ENCODE measurements at places on chromosomes 2 and 18.
A peak's percentile ranks its signal among the peaks of the same experiment; 100 is the strongest.

DNA sequence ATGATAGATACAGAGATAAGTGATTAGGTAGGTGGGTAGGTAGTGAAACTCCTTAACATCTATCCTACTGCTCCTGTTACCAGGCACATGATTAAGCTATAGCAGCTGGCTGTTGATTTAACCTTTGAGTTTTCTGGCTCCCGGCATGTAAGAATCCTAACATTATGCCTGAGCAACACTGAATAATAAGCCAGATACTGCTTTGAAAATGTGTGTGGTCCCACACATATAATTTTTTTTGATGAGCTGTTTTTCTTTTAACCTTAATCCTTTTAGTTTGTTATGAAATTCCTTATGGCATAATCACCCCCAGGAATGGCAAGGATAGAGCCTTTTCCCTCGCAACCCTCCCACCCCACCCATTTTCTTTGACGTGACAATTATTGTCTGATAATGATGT, 104.2 kb upstream of the NEUROD1 start:
- no peak for DNase-seq

- DNase-seq, result no peak
Measured at GRCh38 chr2:129805899-129806298, 173.6 kb upstream of the RAB6C start.

- DNase-seq, result no peak
Measured at GRCh38 chr2:207515671-207516070, 14.1 kb upstream of the CREB1 start.

DNA sequence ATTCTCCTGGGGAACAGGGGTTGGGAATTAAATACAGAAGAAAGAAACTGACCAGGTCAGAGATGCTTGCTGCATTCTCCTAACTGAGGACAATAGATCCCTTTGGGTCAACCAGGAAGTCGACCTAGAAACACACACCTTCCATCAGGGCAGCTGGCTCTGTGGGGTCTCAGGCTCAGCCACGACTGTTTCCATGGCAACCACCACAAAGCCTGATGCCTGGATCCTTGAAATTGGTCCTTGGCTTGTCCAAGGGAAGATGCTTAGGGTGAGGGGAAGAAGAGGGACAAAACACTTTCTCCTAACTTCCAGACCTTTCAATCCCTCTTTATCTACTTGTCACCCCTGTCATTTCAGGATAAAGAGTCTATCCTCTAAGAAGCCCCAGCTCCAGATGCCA, 194.4 kb downstream of the ALK start:
- no peak for DNase-seq

GRCh38 chr2:88829607-88830463, 138.4 kb downstream of the RPIA start:
- DNase-seq, result no peak

DNA sequence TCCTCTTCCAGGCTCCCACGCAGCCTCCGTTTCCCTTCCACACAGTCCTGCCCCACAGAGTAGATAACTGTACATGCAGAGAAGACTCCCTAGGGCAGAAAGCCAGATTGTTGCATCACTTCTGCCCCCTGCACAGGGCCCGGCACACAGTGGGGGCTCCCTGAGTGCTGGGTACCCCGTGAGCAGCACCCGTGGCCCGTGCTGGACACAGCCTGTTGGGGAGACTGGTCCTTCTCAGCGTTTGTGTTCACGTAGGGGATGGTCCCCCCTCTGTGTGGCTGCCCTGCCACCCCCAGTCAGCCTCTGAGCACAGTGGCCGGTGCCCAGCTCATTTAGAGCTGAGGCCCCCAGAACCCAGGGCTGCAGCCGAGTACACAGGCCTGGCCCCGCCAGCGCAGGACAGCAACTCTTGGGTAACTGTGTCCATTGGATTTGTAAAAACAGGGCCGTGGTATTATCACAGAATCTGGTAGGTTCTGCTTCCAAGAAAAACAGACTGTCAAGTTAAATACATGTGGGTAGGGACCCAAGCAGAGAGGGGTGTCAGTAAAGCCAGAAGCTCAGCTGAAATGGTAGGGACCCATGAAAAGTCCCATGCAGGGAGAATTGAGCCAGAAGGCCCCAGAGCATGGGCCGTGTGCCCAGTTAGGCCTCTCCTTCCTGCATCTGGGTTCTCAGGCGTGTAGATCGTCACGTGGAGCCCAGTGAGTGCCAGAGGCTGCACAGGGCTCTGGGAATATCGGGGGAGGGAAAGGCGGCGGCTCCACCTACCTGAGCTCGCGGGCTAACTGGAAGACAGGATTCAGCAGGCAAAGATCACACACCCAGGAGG, 257.3 kb downstream of the ATAD2B start:
- no peak for DNase-seq

- DNase-seq, result no peak
Measured at GRCh38 chr2:241110607-241111439, 8.7 kb upstream of the MTERF4 start.

- no peak for DNase-seq
Measured at GRCh38 chr2:29272311-29272710, 157.1 kb downstream of the CLIP4 start.

DNA sequence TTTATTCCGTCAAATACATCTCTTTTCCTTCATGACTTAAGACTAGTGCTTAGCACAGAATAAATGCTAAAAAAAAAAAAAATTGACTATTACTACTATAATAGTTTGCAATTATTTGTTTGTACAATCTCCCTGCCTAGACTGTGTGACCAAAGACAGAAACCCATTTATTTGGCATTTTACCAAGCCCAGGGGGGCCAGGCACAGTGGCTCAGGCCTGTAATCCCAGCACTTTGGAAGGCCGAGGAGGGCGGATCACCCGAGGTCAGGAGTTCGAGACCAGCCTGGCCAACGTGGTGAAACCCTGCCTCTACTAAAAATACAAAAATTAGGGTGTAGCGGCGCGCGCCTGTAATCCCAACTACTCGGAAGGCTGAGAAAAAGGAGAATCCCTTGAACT, 1.4 kb downstream of the ASB3 start:
- no peak for DNase-seq

GRCh38 chr18:58355243-58355642, 273.6 kb downstream of the ALPK2 start:
- DNase-seq, result no peak

- no peak for DNase-seq
Measured at GRCh38 chr2:215698566-215698965, 262.7 kb upstream of the FN1 start.

DNA sequence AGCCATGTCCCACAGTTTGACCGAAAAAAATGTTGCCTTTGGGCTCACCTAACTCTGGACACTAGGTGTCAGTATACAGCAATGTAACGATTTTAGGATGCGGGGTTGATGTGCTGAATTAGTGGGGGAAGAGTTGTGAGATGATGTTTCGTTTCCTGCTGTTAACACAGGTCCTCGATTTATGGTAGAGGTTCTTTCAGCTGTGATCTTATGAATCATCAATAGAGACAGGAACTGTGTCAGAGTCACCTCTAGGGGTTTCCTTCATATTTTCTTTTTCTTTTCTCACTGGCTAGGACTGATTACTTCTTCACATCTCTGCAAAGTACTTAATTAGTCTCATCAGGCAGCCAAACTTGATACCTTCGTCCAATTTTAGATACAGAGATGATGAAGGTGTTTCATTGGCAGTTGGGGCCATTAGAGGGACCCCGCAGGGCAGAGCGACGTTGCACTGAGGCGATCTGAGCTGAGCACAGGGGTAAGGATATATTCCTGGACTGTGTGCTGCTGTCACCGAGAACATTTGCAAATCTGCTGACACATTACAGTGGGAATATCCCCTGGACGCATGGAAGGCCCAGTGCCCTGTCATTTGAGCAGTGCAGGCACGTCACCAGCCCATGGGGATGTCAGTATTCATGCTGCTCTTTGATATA, 10.2 kb upstream of the MMADHC start:
- DNase-seq, result peak; percentile 15

GRCh38 chr2:30421026-30421603, 25.9 kb upstream of the LCLAT1 start:
- DNase-seq, result no peak

- no peak for DNase-seq
Measured at GRCh38 chr2:64698668-64699444, 45.1 kb upstream of the SERTAD2 start.

DNA sequence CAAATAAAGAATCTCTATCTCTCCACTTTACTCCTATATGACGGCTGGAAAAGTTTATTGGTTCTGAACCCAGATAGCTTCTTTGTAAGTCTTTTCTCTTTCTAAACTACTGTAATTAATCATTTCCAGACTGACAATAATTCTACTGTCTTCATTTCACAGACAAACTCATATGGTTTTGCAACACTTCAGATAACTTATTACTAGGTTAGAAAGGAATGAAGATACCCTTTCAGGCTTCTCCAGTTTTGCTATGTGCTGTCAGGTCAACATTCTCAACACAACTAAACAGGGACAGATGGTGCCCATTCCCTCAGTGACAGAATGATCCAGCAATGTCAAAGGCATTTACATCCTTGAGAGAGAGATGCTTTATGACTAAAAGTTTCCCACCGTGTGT, 198.5 kb upstream of the ITGA4 start:
- DNase-seq, result no peak

GRCh38 chr2:166792808-166793207, 95.5 kb upstream of the XIRP2 start:
- no peak for DNase-seq
